ENCODE measurements at places on chromosomes 1 and 21. TPM values are rescaled to one million over a fixed set of nuclear protein-coding genes. Genes with fewer than 3 reads are reported as not detected.

RGS1 gene
- not detected for total RNA-seq

LAMB3 gene
- total RNA-seq, result 0.53 TPM

DNA sequence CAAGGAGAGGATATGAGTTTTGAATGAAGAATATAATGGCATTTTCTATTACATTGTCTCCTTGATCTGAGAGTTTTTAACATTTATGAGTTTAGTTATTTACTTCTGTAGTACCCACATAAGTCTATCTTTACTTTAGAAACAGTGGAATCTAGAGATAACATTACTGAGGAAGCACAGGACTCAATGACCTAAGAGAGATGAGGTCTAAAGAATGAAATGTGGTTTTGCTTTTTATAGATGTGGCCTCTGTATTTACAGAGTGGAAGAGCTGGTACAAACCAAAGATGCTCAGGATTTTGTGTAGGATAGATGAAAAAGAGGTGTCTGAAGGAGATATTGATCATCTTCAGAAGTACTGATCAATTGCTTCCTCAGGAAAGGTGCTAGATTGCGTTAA is 177.3 kb downstream of the KCTD3 start:
- no peaks in the 10 kb centered on the region for H3K36me3 ChIP-seq
- H3K27ac ChIP-seq, result no peak overlapping the region
- H3K27me3 ChIP-seq, result no peaks in the 10 kb centered on the region
- DNase-seq, result no peak
- no peak overlapping the region for H3K4me3 ChIP-seq
- H3K4me1 ChIP-seq, result no peaks in the 10 kb centered on the region

DNA sequence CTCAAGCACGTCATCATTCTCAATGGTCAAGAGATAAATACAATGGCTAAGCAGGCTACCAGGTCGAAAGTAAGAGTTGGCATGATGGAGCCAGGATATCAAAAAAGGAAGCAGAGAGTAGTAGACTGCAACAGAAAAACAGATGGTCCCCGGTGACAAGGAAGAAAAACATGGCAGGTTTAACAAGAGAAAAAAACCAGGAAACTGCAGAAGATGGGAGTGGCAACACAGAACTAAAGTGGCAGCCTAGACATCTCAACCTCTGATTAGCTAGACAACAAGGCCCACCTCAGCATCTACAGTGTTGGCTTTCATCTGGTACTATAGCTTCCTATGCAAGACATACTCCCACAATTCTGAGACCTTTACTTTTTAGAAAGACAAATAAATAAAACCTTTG is 3.1 kb downstream of the UBR4 start:
- no peaks in the 10 kb centered on the region for H3K4me1 ChIP-seq
- peaks cover 17% of the 10 kb centered on the region for H3K36me3 ChIP-seq
- DNase-seq, result no peak
- H3K27ac ChIP-seq, result no peak overlapping the region
- H3K27me3 ChIP-seq, result no peaks in the 10 kb centered on the region

GRCh38 chr1:42962641-42963377 is 4.1 kb upstream of the SLC2A1 start:
- H3K4me1 ChIP-seq, result no peaks in the 10 kb centered on the region
- DNase-seq, result peak; percentile 92
- H3K27me3 ChIP-seq, result peaks cover 26% of the 10 kb centered on the region
- H3K4me3 ChIP-seq, result no peak overlapping the region
- H3K36me3 ChIP-seq, result no peaks in the 10 kb centered on the region
- H3K27ac ChIP-seq, result no peak overlapping the region

GRCh38 chr1:93471911-93472310 is 24.0 kb downstream of the FNBP1L start:
- no peak overlapping the region for H3K4me3 ChIP-seq
- peaks cover 24% of the 10 kb centered on the region for H3K36me3 ChIP-seq
- no peak for DNase-seq
- no peak overlapping the region for H3K27ac ChIP-seq
- H3K4me1 ChIP-seq, result peaks cover 5% of the 10 kb centered on the region

GRCh38 chr1:193434319-193434718 is 247.9 kb upstream of the B3GALT2 start:
- DNase-seq, result no peak
- no peaks in the 10 kb centered on the region for H3K4me1 ChIP-seq
- no peak overlapping the region for H3K27ac ChIP-seq
- H3K27me3 ChIP-seq, result no peaks in the 10 kb centered on the region
- peak overlapping the region; percentile 65 for H3K4me3 ChIP-seq
- no peaks in the 10 kb centered on the region for H3K36me3 ChIP-seq

- no peaks in the 10 kb centered on the region for H3K36me3 ChIP-seq
- peaks cover 3% of the 10 kb centered on the region for H3K4me1 ChIP-seq
These were observed 32.3 kb downstream of the HHAT start for GRCh38 chr1:210360852-210361477.

GRCh38 chr1:114341299-114341698 is 169.7 kb downstream of the TRIM33 start:
- H3K27me3 ChIP-seq, result peaks cover 11% of the 10 kb centered on the region
- no peak for DNase-seq
- H3K4me3 ChIP-seq, result peak overlapping the region; percentile 26
- peaks cover 7% of the 10 kb centered on the region for H3K4me1 ChIP-seq

GRCh38 chr1:215243345-215244054 is 161.0 kb downstream of the KCNK2 start:
- no peaks in the 10 kb centered on the region for H3K4me1 ChIP-seq
- H3K36me3 ChIP-seq, result no peaks in the 10 kb centered on the region
- no peak overlapping the region for H3K27ac ChIP-seq
- H3K27me3 ChIP-seq, result no peaks in the 10 kb centered on the region
- no peak for DNase-seq

GRCh38 chr1:248613742-248614141 is 16.2 kb upstream of the OR2T10 start:
- H3K4me1 ChIP-seq, result no peaks in the 10 kb centered on the region
- H3K27ac ChIP-seq, result no peak overlapping the region
- H3K36me3 ChIP-seq, result no peaks in the 10 kb centered on the region
- H3K27me3 ChIP-seq, result no peaks in the 10 kb centered on the region

- no peaks in the 10 kb centered on the region for H3K36me3 ChIP-seq
- H3K4me3 ChIP-seq, result no peak overlapping the region
- no peak for DNase-seq
These were observed 240.3 kb downstream of the AKT3 start for GRCh38 chr1:243609698-243610097.

DNA sequence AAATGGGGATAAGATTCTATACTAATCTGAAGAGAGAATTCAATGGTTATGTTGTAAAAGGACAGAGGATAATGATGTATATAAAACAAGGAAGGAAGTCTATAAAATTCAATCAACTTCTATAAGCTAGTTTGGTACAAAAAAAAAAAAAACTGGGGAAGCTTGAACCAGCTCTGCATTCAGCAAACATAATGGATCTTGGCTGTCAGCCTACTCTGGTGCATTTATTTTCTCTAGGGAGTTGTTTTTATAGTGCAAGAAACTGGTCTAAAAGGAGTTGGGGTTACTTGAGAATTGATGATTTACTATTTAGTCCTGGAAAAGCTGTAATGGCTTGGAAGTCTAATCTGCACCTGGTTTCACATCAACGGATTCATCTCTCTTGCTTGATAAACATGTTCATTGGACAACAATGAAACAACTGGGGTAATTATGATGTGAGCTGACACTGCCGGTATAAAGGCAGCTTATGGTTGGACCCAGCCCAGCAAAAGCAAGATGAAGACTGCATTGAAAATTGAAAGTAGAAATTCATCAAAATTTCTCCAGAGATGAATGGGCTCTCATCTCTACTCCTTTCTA is 199.4 kb upstream of the NRIP1 start:
- no peak overlapping the region for H3K4me3 ChIP-seq
- no peak for DNase-seq
- peaks cover 6% of the 10 kb centered on the region for H3K4me1 ChIP-seq
- no peak overlapping the region for H3K27ac ChIP-seq

GRCh38 chr21:14321042-14321441 is 61.9 kb downstream of the HSPA13 start:
- no peak overlapping the region for H3K4me3 ChIP-seq
- H3K4me1 ChIP-seq, result no peaks in the 10 kb centered on the region
- H3K36me3 ChIP-seq, result no peaks in the 10 kb centered on the region
- H3K27me3 ChIP-seq, result no peaks in the 10 kb centered on the region
- no peak overlapping the region for H3K27ac ChIP-seq

DNA sequence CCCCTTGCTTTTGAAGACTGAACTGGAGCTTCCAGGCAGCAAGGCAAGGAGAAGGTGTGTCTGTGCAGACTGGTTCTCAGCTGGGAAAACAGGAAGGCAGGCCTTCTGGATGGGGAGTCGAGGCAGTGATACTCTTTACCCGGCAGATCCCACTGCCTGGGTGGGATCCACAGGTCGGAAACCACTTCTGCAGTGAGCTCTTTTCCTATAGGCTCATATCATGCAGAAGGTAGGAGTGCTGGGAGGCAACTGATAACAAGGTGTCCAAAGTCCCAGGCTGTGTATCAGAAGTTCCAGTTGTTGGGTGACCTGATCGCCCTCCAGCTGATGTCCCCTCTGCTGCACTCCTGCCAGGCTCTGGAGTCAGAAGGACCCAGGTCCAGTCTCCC is 17.1 kb downstream of the ACOT11 start:
- no peak for DNase-seq
- H3K4me3 ChIP-seq, result no peak overlapping the region
- no peak overlapping the region for H3K27ac ChIP-seq
- no peaks in the 10 kb centered on the region for H3K27me3 ChIP-seq
- H3K4me1 ChIP-seq, result no peaks in the 10 kb centered on the region
- H3K36me3 ChIP-seq, result no peaks in the 10 kb centered on the region

- no peak overlapping the region for H3K27ac ChIP-seq
- H3K27me3 ChIP-seq, result no peaks in the 10 kb centered on the region
- H3K36me3 ChIP-seq, result no peaks in the 10 kb centered on the region
- DNase-seq, result no peak
These were observed 501.4 kb upstream of the DAB1 start for GRCh38 chr1:57925226-57925625.

MNDA gene
- not detected for total RNA-seq

GRCh38 chr1:44227211-44227610 is 13.9 kb downstream of the DMAP1 start:
- no peak overlapping the region for H3K4me3 ChIP-seq
- peaks cover 34% of the 10 kb centered on the region for H3K36me3 ChIP-seq
- H3K4me1 ChIP-seq, result no peaks in the 10 kb centered on the region
- no peaks in the 10 kb centered on the region for H3K27me3 ChIP-seq

DNA sequence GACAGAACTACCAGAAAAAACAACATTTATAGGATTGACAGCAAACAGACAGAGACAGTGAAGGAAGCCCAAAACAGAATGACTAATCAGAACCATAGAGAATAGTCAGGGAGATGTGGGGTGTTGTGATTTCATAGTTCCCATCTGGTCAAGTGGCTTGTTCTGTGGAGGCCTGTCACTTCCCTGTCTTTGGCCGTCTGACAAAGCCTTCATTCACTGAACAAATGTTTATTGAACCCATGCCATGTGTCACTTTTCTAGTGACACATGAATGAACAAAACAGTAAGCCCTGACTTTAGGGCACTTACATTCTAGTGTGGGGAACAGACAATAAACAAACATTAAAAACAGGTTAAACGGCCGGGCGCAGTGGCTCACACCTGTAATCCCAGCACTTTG is 3.2 kb upstream of the SRRM1 start:
- peaks cover under 1% of the 10 kb centered on the region for H3K36me3 ChIP-seq
- H3K4me3 ChIP-seq, result no peak overlapping the region
- H3K27ac ChIP-seq, result no peak overlapping the region

CCDC185 gene
- not detected for total RNA-seq

GRCh38 chr1:166902279-166902678 is 26.2 kb upstream of the TADA1 start:
- H3K4me3 ChIP-seq, result no peak overlapping the region
- DNase-seq, result no peak
- H3K4me1 ChIP-seq, result no peaks in the 10 kb centered on the region
- no peak overlapping the region for H3K27ac ChIP-seq
- H3K36me3 ChIP-seq, result no peaks in the 10 kb centered on the region
- no peaks in the 10 kb centered on the region for H3K27me3 ChIP-seq

DNA sequence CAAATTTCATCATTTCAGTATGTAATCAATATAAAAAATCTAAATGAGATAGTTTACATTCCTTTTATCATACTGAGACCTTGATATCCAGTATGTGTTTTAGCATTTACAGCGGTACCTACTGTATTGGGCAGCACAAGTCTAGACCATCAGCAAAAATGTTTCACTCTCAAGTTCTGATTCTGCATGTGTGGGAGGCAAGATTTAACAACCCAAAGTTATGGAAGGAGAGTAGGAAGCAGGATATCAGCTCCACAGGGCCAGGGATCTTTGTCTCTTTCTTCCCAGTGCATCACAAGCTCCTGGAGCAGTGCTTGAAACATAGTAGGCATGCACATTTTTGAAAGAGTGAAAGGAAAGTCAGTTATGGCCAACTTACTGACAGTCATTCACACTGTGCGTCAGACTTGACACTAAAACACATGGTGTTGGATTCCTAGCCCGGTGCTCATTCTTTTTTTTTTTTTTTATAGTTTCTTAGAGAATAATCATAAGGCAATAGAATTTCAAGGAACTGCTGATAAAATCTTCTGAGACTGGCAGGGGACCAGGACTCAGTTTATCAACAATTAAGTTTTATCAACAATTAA is 6.1 kb downstream of the TENT5C start:
- peaks cover 13% of the 10 kb centered on the region for H3K4me1 ChIP-seq
- H3K4me3 ChIP-seq, result no peak overlapping the region
- H3K27ac ChIP-seq, result no peak overlapping the region

DNA sequence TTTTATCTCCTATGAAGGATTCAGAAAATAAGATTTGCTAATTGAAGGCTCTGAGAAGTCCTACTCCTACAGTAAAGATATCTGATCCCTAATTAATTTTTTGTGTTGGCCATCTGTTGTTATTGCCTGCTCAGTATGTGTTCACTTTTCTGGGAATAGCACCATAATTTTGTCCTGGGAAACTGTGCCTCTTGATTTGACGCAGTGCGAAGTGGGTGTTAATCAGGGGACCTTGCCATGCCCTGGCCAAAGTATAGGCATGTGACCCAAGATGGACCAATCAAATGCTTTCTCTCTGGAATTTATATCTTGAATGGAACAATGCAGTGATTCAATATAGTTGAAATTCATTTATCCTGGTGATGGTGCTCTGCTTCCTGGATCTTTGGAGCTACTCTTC is 30.4 kb upstream of the GNG12 start:
- no peak overlapping the region for H3K4me3 ChIP-seq
- no peaks in the 10 kb centered on the region for H3K4me1 ChIP-seq
- H3K27ac ChIP-seq, result no peak overlapping the region
- H3K36me3 ChIP-seq, result no peaks in the 10 kb centered on the region

GRCh38 chr1:81513796-81514354 is 286.9 kb upstream of the ADGRL2 start:
- no peaks in the 10 kb centered on the region for H3K27me3 ChIP-seq
- H3K27ac ChIP-seq, result no peak overlapping the region
- DNase-seq, result peak; percentile 60
- no peaks in the 10 kb centered on the region for H3K36me3 ChIP-seq

OLIG2 gene
- not detected for total RNA-seq
